Activated T-helper 1 cell treated with Interleukin-2 at 50 U/mL for 16 hours (primary cell): ENCODE measurements at places on chromosomes 13 and 19.

GRCh38 chr19:19748249-19748938 is 15.5 kb upstream of the ZNF14 start:
- DNase-seq, result no peak

GRCh38 chr19:38361633-38362075 is 12.7 kb upstream of the PSMD8 start:
- DNase-seq, result peak; percentile 41

DNA sequence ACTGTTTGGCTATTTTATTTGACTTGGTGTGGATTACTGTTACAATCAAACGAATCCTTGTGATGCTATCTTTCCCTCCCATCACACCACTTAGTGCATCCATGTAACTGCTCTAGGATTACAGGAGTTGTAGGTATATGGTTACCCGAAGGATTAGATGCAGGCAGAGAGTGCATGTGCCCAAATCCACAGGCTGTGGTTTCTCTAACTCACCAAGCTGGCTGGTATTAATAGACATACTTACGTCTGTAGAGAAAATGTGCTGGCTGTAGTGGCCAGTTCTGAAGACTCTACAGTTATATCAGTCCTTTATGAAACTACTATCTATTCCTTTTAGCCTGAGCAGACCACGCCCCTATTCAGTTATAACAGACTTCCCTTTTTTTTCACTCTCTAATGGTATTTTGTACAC is 1.1 kb upstream of the HMGB1 start:
- DNase-seq, result no peak

- no peak for DNase-seq
Observed at GRCh38 chr13:82772816-82773215, 1109.5 kb downstream of the SLITRK1 start.

- no peak for DNase-seq
Observed at GRCh38 chr19:33780746-33781145, 15.9 kb upstream of the KCTD15 start.

DNA sequence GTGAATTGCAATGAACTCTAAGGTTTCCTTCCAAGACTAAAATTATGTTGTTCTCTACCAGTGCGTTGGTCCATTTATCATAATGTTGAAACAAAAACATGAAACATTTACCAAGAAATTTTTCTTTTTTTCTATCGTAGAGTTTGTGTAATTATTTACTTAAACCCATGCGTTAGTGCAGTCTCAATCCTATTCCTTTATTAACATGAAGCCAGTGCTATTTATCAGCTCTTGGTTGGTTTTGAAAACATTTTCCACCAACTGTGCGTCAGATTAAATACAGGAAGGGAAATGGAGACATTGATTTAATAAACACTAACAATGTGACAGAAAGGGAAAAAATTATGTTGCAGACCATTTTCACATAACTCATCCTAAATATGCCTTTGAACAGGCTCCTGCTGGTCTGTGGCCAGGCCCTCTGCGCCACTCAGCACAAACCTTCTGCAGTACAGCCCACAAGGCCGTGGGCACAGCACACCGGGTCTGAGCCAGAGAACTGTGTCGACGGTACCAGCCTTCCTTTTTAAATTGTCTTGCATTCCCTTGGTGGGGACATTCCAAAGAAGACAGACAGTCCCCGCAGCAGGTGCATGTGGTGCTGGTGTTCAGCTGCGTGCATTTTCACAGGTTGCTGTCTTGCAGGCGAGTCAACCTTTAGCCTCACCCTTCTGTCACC is 135.8 kb downstream of the SHISA2 start:
- no peak for DNase-seq

DNA sequence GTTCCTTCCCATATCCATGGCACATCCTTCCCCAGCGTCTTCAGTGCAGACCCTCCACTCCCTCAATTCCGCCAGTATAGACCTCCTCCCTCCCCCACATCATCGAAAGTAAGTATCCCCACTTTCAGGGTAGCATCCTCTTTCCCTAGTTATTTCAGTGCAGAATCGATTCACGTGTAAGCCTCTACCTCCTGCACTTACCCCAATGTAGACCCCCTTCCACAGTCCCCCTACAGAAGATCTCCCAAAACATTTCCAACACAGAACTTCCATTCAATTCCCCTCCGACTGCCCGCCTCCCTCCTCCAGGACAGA is 664 bp downstream of the IRF3 start:
- DNase-seq, result no peak

- no peak for DNase-seq
Observed at GRCh38 chr19:16232568-16232967, 34.9 kb downstream of the AP1M1 start.

DNA sequence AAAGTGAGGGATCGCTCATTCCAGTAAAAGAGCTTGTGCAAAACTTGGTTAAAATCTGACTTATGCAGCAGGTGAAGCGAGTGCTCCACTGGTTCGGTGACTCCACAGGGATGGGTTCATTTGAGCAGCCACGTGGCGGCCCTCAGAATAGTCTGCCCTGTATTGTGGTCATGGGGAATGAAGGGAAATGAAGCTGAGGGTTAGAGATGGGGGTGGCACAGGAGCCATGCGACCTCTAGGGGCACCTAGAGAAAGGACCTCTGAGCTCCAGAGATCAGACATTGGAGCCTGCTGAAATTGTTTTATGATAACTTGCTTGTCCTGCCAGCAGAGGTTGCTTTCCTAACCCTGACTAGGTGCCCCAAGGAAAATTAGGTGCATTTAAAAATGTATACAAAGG is 26.6 kb downstream of the CBY2 start:
- no peak for DNase-seq

- no peak for DNase-seq
Observed at GRCh38 chr13:19587635-19588300, 26.4 kb upstream of the TPTE2 start.

- DNase-seq, result no peak
Observed at GRCh38 chr13:29994911-29995595, 144.6 kb upstream of the UBL3 start.

- DNase-seq, result no peak
Observed at GRCh38 chr13:20848944-20849343, 53.6 kb downstream of the XPO4 start.

GRCh38 chr13:101309014-101309619 is 107.2 kb downstream of the NALCN start:
- DNase-seq, result no peak

- no peak for DNase-seq
Observed at GRCh38 chr13:25468325-25469168, 96.8 kb downstream of the ATP8A2 start.

GRCh38 chr19:29162694-29163093 is 50.3 kb downstream of the UQCRFS1 start:
- no peak for DNase-seq

DNA sequence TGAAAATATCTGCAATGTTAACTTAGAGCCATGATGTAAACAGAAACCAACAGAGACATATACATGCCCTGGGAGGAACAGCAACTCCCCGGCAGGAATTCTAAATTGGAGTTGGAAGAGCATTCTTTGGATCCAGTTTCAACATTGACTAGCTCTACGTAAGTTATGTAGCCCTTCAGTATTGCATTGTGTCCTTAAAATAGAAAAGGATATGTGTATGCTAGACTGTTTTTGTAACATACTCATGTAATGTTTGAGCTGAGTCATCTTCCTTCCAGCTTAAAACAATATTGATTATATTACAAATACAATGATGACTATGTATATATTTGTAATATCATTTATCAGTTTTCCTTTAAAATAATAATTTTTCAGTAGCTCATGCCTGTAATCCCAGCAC is 1422.2 kb upstream of the PCDH20 start:
- DNase-seq, result no peak

DNA sequence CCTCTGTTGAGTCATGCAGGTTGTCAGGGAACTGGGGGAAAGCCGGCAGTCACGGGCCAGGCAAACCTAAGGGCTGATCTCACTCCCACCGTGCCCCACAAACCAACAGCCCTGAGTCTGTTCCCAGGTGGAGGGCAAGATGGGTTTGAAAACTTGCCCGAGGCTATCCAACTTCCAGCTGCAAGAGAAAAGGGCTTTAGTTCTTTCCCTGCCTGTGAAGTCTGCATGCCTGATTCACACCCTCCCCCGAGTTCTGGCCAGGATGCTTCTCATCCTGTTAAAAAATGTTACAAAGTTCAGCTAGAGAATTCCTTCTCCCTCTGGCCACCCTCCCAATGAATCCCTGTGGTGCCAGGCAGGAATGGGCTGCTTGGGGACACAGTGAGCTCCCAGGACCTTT is 33.1 kb downstream of the MYO16 start:
- no peak for DNase-seq

DNA sequence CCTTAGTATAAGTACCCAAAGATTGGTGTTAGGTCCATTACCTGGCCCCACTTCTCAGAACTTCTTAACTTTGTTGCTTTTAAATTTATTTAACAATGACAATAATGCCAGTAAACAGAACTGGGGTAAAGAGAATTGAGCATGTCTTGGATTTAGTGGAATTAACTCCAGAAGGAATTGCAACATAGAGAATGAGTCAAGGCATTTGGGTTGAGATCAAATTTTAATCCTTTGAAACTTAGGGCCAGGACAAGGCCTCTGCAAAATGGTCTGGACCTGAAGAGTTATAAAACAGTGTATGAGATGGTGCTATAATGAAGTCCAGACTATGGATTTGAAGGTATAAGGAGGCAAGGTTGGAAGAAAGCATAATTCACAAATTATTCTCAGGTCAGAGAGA is 1030.4 kb downstream of the SLITRK5 start:
- no peak for DNase-seq

DNA sequence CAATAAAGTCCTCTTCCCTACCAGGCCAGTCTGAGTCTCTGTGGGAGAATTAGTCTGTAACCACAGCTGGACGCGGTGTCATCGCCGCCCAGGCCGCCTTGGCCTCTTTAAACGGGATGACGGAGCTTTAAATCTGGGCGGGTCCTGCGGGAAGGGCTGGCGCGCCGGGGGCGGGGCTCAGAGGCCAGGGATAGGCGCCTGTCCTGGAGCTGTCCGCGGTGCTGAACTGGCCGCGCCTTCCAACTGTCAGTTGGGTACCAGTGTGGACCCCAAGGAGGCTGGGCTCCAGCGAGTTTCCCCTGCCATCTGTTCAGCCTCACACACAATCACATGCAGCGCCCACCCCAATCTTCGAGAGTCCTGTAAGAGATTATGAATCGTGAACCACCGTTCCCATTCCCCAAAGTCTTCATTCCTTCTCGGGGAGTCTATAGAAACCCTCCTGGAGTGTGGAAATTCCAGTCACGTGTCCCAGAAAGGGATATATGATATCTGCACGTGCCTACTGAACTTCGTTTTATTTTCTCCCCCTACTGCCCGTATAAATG is 11.5 kb downstream of the APLP1 start:
- DNase-seq, result peak; percentile 52

DNA sequence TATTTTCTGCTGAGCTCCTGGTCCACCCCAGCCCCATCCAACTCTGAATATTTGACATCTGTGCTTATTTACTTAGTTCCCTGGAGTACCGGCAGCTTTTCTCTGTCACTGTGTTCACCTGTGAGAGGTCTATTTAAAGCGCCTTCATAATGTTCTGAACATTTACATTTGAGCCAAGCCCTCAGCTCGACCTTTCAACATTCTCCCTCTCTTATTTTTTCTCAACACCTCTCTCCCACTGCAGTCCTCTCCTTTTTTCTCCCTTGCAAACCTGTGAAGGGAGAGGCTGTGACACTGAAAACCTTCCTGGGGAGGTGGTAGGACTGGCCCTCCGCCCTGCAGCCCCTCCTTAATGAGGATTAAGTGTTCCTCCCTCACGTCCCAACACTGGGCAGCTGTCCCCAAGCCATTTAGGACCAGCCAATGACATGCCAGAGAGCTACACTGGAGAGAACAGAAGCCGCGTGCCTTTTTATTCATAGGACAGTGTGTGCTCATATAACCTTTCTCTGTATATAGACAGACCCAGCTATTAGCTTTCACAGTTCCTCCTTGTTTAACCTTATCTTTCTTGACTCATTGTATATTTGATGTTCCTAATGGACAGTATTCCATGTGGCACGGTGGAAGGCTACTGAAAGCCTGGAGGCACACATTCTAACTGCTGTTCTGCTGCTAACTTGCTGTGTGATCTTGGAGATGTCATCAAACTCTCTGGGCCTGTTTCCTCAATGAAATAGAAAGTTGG is 134.8 kb downstream of the NUFIP1 start:
- no peak for DNase-seq

DNA sequence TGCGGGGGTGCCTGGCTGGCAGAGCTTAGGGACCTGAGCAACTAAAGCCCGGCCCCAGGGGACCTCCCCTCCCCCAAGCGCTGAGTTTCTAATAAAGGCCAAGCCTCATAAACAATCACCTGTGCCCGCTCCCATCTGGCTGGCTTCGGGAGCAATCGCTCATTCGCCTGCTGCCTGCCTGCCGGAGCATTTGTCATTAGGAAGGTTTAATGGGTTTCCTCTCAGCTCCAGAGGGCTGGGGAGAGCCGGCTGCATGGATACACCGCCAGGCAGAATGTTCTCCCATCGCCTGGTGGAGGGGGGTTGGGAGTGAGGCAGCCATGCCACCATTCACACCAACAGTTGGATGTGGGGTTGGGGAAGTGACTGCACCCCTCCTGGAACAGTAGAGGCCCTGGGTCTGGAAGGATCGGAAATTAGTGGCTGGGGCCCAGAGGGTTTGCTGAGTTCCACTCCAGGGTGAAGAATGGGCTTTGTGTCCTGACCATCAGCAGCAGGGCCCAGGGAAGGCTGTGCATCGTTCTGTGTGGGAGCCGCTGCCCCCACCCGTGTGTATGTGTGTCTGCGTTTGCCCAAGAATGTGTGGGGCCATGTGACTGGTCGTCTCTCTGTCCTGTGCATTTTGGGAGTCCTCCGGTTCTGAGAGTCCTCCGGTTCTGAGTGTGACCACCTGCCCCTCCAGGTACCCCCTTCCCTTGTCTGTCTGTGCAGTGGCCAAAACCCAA is 15.3 kb downstream of the PIN1 start:
- no peak for DNase-seq

DNA sequence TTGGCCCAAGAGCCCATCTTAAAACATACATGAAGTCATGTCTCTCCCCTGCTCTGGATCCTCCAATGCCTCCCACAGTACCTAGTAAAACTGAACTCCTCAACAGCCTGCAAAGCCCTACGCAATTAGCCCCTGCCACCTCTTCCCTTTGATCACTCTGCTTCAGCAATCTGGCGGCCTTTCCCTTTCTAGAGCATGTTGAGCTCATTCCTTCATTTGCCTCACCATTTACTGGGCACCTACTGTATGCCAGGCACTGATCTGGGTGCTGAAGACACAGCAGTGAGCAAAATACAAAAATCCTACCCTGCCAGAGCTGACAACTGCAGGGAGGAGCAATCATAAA is 2.9 kb downstream of the KEAP1 start:
- no peak for DNase-seq

GRCh38 chr19:50555450-50556281 is 12.6 kb downstream of the LRRC4B start:
- DNase-seq, result no peak

- DNase-seq, result no peak
Observed at GRCh38 chr13:38900188-38900587, 90.4 kb downstream of the STOML3 start.

DNA sequence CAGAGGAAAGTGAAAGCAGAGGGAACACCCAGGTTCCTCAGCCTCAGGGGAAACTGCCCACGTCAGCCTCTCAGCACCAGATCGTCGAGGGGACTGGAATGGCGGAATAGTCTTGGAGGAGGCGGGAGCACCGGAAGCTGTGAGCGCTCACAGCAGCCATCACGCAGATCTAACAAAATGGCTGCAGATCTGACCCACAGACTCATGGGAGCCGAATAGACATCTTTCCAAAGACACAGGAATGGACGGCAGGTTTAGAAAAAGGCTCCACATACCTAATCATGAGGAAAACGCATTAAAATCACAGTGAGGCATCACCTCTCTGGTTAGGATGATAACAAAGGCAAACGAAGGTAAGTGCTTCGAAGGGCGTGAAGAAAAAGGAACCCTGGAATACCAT is 11.8 kb upstream of the LILRA2 start:
- no peak for DNase-seq
